ENCODE measurements at places on chromosomes 5 and 9. TPM values are rescaled to one million over a fixed set of nuclear protein-coding genes. Genes with fewer than 3 reads are reported as not detected.

DNA sequence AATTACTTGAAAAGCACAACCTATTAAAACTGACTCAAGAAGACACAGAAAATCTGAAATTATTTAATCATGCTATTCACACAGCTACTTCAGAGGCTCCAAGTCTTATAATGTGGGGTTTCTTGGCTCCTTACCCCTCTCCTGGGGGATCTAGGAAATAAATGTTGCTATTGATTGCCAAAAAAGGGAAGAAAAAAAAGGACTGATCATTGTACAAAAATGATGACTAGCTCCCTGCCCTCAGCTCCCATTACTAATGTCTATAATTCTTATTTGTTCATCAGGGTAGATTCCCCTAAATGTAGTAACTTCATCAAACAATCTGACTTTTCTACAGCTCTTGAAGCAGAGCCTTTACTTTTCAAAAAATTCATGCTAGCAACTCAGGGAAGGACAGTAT lies 3.3 kb upstream of the SMC5 start:
- no peak for DNase-seq

- no peak for DNase-seq
Measured at GRCh38 chr5:163407034-163407655, 30.2 kb upstream of the CCNG1 start.

DNA sequence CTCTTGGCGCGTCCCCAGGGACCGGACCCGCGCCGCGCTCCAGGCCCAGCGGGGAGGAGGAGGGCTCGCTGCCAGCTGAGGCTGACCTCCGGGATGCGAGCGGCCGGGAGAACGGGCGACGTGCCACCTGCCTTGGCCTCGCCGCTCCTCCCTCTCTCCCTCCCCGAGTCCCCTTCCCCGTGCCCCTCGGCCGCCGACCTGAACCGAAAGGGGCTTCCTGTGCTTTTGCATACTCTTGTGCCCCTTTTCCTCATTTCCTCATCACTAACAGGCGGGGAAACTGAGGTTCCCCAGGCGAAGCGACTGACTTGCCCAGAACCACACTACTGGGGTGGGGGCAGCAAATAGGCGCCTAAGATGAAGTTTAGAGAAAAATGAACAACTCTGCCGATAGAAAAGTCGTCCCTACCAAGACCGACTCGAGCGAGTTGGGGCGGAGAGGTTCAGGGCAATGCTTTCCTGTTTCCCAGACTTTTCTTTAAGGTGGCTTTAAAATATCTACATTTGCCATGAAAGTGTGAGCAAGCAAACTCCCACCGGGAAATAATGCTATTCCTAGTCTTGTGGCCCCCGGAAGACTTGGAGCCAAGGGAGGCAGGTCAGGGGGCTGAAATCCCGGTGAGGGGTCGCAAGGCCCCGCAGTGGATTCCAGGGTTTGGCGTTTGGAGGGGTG lies 580 bp upstream of the DUSP1 start:
- DNase-seq = no peak

DNA sequence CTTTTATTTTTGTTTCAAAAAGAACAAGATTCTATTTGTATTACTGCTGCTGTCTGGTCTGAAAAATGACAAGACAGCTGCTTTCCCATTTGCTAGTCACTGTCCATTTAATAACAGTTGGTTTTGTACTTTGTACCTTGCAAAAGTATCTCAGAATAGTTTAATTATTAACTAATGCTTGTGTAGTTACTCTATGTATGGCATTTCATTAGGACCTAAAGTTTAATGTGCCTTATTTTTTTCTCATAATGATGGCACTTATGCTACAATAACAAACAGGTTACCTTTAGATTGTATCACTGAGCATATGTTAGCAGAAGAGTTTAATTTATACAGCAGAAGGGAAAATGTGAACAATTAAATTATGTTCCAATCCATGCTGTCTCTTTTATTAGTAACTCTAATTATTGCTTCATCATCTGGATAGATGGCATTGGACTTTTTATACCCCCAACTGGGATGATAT lies 134.2 kb downstream of the CDH10 start:
- DNase-seq = no peak

DNA sequence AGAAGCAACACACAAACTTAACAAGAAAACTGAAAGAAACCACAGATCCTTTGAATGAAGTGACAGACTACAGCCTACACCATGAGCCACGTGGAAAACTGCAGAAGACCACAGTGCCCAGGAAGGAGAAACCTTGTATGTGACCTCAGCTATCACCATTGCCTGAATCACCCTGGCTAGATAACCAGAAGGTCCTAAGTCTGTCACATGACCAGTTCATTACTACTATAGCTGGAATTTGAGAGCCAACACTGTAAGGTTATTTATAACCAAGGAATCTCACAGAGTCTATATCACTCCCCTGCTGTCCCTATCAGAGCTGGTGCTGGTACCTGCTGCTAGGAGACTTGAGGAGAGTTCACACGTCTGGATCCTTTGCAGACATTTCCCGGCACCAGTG lies 90.3 kb upstream of the FBXL17 start:
- DNase-seq = no peak

Gene ZBTB6
- total RNA-seq = 4.3 TPM

- DNase-seq = no peak
Measured at GRCh38 chr5:54207566-54207965, 102.8 kb downstream of the ARL15 start.

DNA sequence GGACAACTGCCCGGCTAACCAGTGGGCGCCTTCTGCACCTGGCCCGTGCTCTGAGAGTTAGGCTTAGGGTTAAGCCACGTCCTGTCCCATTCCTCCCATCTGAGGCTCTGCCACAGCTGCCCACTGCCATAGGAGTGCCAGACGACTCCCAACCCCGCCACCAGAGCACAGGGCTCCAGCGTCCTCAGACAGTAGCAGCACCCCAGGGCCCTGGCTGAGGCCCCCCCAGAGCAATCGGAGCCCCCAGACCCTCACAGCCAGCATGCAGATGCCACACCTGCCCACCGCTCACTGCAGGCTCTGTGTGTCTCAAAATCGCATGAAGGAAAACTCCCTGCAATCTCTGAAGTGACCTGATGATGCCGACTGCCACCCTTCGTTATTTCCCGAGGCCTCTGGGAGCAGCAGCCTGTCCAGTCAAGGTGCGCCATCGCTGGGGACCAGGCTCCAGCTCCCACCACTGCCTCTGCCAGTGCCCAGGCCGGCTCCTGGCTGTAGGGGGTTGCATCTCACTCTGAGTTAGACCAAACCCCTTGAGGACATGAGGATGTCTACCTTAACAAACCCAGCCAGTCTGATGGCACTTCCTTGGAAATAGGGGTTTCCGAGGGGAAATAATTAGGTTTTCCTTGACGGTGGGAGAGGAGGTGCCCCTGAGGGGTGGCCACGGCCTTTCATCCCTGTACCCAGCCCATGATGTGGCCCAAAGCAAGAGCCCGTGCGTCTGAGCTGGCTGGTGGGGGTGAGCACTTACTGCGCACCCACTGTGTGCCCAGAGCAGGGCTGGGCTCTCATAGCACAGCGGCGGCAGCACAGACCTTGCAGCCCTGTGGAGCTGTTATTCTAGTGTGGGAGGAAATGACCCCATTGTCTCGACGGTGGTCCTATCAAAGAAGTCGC lies 58.0 kb upstream of the RNF130 start:
- no peak for DNase-seq

Gene SLC36A2
- total RNA-seq = not detected

GRCh38 chr5:67361932-67362729 lies 165.5 kb upstream of the CD180 start:
- no peak for DNase-seq

- no peak for DNase-seq
Measured at GRCh38 chr9:114782586-114782985, 23.3 kb downstream of the TNFSF15 start.

Gene HTR1A
- total RNA-seq = 0.18 TPM

- DNase-seq = no peak
Measured at GRCh38 chr5:172905346-172906140, 53.7 kb upstream of the RPL26L1 start.

Gene TSC1
- 19.4 TPM for total RNA-seq

Gene ADAMTS16
- total RNA-seq = not detected

GRCh38 chr9:2700909-2701550 lies 16.3 kb upstream of the KCNV2 start:
- no peak for DNase-seq

Gene NR5A1
- total RNA-seq = not detected

GRCh38 chr9:137757613-137758029 lies 120.0 kb upstream of the CACNA1B start:
- DNase-seq = no peak

GRCh38 chr5:159331093-159331973 lies 1.0 kb upstream of the IL12B start:
- DNase-seq = peak; percentile 57

Gene GARNL3
- 6.5 TPM for total RNA-seq

Gene TTLL11
- 3.5 TPM for total RNA-seq

All from right lobe of liver (tissue), 6 donors.